CD4-positive, alpha-beta T cell treated with Interleukin-15 for 1 hour (primary cell): ENCODE measurements at places on chromosomes 5 and 9.
A peak's percentile ranks its signal among the peaks of the same experiment; 100 is the strongest.

DNA sequence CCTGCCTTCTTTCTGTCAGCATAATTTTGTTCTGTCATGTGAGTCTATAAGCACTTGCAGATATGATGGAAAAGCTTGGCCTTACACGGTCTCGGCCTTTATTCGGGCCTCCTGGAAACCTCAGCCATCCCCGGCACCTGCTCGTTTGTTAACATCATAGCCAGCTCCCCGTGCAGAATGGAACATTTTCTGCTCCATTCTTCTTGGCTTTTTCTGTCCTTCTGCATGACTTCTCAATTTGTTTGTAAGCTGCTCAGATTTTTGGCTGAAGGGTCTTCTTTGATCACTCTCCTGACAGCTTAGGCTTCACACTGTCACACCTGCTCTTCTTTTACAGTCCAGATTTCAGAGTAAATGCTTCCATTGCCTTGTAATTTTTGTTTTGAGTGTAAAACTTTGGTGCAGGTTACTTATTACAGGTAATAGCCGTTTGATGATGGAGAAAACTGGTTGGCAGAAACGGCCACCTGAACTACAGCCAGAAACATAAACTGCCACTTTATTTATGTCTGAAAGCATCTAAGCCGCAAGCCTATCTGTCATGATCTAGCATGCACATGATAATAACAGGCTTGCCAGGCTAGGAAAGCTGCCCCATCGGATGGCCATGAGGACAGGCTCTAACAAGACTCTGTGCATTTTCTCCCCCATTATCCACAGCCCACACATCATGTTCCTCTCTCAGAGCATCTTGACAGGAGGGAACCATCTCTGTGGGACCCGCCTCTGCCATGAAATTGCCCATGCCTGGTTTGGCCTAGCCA lies 197.0 kb downstream of the AOPEP start:
- no peak for DNase-seq

GRCh38 chr5:44868541-44868940 lies 59.8 kb downstream of the MRPS30 start:
- DNase-seq = no peak

DNA sequence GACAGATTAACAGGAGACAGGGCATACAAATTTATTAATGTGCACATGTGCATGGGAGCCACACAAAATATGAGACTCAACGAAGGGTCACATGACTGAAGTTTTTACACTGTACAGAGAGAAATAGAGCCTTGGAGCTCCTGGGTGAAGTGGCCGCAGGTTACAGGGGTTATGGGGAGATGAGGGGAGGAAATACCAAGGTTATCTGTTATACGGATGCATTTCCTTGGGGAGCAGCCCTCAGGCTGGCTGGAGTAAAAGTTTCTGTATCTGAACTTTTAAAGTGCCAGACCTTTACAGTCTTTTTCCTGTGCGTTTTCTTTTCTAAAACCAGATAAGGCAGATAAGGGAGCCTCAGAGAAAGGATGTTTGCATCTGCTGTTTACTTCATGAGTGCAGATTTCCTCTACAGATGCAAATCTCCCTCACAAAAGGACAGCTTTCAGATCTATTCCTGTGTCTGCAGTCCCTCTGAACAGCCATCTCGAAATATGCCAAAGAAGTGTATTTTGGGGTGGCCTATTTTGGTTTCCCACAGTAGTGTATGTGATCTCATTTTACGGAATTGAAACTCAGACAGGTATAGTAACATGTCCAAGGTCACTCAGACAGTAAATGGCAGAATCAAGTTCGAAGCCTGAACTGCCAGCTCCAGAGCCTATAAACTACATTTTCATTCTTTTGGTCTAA lies 139.3 kb upstream of the FBXL17 start:
- DNase-seq = no peak

- no peak for DNase-seq
These were observed 5.5 kb upstream of the DNAJC21 start for GRCh38 chr5:34923694-34924461.

GRCh38 chr5:159804121-159804520 lies 112.2 kb upstream of the ADRA1B start:
- DNase-seq = no peak

GRCh38 chr5:152472083-152472482 lies 67.0 kb upstream of the NMUR2 start:
- DNase-seq = no peak

GRCh38 chr5:1509346-1510085 lies 14.2 kb downstream of the LPCAT1 start:
- DNase-seq = peak; percentile 12

DNA sequence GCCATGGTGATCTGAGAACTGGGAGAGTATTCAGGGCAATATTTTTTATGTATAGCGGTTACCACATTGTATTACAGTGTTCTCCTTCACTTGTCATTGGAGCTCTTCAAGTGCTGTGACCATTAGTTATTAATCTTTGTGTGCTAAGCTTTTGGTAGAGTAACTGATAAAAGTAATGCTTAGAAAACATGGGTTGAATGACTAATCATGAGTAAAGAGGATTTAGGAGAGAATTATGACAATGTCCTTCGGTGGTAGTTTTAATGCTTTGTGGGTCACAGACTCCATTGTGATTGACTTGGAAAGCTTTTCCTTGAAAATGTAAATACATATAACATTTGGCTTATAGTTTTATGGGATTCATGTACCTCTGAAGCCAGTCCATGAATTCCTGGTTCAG lies 21.4 kb downstream of the TGFBR1 start:
- DNase-seq = no peak

DNA sequence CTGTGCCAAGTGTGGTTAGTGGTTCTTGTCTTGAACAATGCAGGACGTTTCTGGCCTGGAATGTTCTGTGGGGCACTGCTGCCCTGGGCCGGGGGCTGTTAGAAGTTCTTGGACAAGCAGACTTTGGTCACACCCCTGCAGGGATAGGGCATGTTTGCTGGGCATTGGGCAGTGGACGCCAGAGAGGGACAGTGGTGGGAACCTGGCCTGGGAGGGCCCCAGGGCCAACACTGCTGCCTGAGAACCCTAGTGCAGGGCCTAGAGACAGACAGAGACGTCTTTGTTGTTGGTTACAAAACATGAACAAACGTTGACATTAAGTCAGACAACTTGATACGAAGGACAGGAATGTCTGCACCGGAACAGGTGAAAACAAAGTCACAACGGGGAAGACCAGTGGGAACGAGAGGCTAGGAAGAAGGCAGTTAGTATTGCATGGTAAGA lies 57.0 kb downstream of the WNK2 start:
- DNase-seq = no peak

DNA sequence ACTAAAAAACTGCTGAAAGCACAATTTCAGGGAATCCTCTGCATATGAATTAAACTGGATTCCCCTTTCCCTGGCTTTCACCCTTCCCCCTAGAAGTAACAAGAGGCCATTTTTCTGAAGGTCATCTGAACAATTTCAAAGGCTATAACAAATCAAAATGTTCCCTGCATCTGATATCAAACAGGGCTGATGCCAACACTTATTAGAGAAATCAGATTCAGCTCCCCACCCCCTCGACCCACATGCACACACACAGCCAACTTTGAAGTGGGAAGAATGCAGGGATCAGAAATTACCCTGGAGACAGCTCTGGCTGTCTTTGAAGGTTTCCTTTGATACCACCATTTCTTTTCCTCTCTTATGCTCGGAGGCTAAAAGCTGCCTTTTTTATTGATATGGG lies 149.0 kb upstream of the RAPGEF1 start:
- DNase-seq = no peak

GRCh38 chr9:137217276-137218211 lies 4.5 kb downstream of the RNF208 start:
- no peak for DNase-seq

DNA sequence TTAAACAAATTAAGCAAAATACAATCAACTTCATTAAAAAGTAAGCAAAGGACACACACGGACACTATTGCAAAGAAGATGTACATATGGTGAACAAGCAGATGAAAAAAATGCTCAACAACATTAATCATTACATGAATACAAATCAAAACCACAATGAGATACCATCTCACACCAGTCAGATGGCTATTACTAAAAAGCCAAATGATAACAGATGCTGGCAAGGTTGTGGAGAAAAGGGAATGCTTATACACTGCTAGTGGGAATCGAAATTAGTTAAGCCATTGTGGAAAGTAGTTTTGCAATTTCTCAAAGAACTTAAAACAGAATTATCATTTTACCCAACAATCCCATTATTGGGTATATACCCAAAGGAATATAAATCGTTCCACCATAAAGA lies 636.2 kb upstream of the ST8SIA4 start:
- DNase-seq = no peak

DNA sequence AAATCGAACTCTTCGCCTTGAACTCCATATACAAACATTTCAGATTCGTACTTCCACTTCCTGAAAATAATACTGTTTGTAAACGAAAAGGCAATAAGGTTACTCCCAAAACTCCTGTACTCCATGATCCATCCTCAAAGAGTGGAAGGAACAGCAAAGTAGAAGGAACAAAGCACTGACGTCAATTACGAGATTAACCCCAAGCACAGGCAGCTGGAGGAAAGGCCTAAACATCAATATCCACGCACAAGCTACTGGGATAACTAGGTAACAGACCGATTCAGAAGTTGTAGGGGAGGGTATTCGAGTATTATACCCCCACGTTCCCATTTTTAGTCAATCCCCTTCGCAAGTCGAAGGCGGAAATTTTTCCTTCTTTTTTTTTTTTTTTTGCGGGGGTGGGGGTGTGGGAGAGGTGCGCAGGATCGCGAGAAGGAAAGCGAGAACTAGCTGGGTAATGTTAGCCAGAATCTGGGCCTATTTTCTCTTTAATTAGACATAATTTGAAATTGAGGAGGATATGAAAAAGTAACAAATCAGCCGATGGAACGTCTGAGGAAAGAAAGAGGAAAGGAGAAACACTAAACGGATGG lies 909 bp downstream of the AFF4 start:
- no peak for DNase-seq

DNA sequence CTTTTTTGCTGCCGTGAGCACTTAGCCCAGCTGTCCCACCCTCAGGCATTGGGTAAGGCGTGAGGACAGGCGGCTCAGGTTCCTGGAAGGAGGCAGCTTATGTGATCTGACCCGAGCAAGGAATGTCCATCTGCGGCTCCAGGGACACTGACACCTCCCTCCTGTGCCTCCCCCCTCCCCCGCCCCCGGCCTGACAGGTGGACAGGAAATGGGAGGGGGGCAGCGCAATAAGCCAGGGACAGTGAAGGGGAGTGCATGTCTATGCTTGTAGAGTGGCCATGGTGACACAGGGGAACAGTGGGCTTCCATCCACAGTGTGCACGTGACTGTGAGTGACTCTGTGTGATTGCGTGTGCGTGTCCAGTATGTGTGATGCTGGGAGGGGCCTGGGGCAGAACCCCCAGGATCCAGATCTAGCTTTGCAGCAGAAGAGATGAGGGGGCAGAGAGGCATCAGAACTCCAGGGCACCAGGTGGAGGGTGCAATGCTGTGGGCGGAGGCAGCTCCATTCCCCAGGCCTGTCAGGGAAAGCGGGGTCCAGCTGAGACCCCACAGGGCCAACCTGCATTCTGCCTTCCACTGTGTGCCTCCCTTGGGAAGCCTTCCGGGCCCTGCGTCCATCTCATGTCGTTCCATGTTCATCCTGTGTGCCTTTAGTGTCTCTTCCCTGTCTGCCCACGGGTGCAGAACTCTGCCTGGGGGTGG lies 30.5 kb downstream of the CNTFR start:
- no peak for DNase-seq

DNA sequence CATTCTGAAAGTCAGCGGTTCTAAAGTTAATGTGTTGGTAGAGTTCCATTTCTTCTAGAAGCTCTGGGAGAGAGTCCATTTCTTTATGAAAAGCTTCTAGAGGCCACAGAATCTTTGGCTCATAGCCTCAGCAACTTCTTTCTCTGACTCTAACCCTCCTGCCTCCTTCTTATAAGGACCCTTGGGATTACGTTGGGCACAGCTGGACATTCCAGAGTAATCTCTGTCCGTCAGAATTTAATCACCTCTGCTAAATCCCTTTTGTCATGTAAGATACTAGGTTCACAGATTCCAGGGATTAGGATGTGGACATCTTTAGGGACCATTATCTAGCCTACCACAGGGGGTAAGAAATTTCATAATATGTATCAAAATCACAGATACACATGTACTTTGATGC lies 22.6 kb upstream of the ANKDD1B start:
- no peak for DNase-seq

DNA sequence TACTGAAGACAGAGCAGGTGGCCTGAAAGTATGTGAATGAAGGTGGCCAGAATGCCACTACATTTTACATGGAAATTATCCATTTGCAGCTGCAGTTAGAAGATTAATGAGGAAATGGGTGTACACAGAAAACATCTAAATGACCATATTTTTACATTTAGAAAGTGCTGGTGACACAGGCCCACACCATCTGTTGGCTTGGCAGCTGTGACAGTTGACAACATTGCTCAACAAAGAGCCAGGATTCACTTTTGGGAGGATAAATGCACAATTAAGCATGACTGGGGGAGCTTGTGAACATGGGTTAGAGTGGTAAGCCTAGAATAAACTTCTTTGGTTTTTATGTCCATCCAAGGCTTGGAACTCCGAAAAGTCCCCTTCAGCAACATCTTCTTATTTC lies 360.5 kb downstream of the KCTD16 start:
- DNase-seq = no peak

- no peak for DNase-seq
These were observed 187.6 kb downstream of the DAB2IP start for GRCh38 chr9:121838746-121839669.

DNA sequence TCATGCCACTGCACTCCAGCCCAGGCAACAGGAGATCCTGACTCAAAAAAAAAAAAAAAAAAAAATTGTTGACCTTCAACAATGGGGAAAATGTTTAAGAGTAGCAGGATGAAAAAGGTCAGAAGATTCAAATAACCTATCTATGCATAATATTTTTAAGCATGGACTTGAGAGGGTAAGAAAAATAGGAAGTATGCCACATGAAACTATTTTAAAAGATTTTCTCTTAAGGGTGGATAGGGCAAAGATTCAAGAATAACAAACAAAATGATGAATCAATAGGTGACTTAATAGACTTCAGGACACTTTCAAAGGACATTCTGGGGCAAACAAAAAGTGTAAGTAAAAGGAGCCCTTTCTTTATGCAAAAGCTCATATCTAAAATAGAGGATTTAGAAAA lies 3.2 kb downstream of the TEX48 start:
- no peak for DNase-seq

DNA sequence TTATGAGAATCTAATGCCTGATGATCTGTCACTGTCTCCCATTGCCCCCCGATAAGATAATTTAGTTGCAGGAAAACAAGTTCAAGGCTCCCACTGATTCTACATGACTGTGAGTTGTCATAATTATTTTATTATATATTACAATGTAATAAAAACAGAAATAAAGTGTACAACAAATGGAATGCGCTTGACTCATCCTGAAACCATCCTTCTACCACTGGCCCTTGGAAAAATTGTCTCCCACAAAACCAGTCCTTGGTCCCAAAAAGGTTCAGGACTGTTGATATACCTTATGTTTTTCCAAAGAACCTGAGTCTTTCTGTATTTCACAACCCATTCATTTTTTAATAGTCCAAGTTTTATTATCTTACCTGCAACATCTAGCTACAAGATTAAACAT lies 403.5 kb downstream of the TAF11L14 start:
- DNase-seq = no peak

DNA sequence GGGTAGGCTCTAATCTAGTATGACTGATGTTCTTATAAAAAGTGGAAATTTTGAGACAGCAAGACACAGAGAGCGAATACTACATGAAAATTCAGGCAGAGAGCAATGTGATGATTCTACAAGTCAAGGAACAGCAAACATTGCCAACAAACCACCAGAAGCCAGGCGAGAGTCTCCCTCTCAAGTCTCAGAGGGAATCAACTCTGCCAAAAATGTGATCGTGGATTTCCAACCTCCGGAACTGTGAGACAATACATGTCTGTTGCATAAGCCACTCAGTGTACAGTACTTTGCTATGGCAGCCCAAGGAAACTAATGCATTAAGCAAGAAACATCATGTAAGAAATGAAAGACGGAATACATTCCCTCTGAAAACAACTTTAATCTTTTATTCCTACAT lies 52.1 kb upstream of the CCNG1 start:
- no peak for DNase-seq
